Peyer's patch (tissue), 4 donors: ENCODE measurements at places on chromosomes 4 and X. TPM values are rescaled to one million over a fixed set of nuclear protein-coding genes. Genes with fewer than 3 reads are reported as not detected.
A peak's percentile ranks its signal among the peaks of the same experiment; 100 is the strongest.

DNA sequence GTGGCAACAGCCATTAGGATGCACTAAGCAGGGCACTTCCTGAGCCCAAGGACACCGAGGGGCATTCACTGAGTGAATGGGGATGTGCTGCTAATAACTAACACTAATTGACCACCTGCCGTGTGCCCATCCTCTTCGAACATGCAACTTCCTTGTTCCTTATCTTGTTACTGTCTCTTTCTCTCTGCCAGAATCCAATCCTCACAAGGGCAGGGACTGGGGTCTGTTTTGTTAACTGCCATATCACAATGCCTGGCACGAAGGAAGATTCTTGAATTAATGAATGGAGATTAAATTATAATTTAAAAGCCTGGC is 1.3 kb downstream of the ERAS start:
- H3K27me3 ChIP-seq, result no peaks in the 10 kb centered on the region
- H3K36me3 ChIP-seq, result no peaks in the 10 kb centered on the region
- DNase-seq, result no peak
- H3K4me3 ChIP-seq, result no peak overlapping the region

GRCh38 chr4:84622959-84623358 is 40.0 kb downstream of the CDS1 start:
- no peaks in the 10 kb centered on the region for H3K4me1 ChIP-seq
- H3K4me3 ChIP-seq, result no peak overlapping the region
- H3K27me3 ChIP-seq, result no peaks in the 10 kb centered on the region
- DNase-seq, result no peak
- H3K27ac ChIP-seq, result no peak overlapping the region
- H3K36me3 ChIP-seq, result no peaks in the 10 kb centered on the region

Gene SPATA18
- total RNA-seq, result 4.6 TPM

Gene SPANXA2
- total RNA-seq, result not detected

DNA sequence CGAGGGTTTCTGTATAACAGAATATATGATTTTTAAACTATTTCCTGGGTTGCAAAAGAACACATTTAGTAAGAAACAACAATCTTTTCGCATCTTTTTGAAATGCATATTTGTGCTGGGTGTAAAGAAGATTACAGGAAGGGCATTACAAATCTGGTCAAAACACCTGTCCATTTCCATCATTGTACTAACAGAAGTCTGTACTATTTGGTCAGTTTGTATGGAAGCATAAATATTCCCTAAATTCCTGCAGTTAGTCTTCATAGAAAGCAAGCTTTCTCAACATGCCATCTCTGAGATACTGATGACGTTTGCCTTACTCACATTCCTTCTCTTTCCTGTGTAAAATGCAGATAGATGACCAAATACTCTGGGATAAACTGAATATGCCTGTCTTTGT is 203.3 kb downstream of the NWD2 start:
- H3K27ac ChIP-seq, result no peak overlapping the region
- H3K4me3 ChIP-seq, result no peak overlapping the region
- DNase-seq, result no peak
- H3K36me3 ChIP-seq, result no peaks in the 10 kb centered on the region
- H3K4me1 ChIP-seq, result no peaks in the 10 kb centered on the region

GRCh38 chr4:172018358-172018757 is 205.2 kb downstream of the GALNTL6 start:
- H3K36me3 ChIP-seq, result no peaks in the 10 kb centered on the region
- H3K27me3 ChIP-seq, result no peaks in the 10 kb centered on the region
- H3K4me1 ChIP-seq, result no peaks in the 10 kb centered on the region
- H3K27ac ChIP-seq, result no peak overlapping the region
- no peak for DNase-seq
- no peak overlapping the region for H3K4me3 ChIP-seq

Gene RTL9
- not detected for total RNA-seq

DNA sequence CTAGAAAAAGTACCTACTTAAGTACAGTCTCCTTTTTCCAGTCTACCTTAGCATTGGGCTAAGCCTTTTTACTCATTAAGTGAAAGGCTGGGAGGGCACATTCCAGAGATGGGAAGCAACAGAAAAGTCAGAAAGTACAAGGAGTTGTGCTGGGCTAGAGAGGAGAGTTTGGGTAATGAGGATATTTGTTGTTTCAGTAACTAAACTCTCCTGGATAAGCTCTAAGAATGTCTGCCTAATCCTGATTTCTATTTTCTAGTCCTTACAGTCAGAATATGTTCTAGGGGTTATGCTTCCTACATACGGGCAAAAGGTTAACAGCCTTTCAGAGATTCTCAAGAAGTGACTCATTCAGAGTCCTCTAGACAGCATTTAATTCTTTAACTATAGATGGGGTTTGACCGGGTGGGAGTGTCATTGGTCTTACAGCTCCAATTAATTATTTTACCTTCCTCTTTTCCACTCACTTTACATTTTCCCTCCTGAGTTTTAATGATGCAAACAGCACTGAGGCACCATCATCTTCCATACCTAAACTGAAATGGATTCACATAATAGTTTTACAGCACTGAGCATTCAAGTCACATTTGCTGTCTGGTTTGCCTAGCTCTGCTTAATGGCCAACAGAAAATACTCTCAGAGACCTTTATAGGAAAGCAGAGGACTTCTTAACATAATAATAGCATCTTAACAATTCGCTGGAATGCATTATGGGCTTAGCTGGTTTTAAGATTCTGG is 42.9 kb downstream of the USP26 start:
- no peaks in the 10 kb centered on the region for H3K4me1 ChIP-seq
- H3K36me3 ChIP-seq, result no peaks in the 10 kb centered on the region
- H3K27me3 ChIP-seq, result no peaks in the 10 kb centered on the region
- DNase-seq, result no peak
- no peak overlapping the region for H3K4me3 ChIP-seq

Gene AMMECR1
- total RNA-seq, result 7.9 TPM

DNA sequence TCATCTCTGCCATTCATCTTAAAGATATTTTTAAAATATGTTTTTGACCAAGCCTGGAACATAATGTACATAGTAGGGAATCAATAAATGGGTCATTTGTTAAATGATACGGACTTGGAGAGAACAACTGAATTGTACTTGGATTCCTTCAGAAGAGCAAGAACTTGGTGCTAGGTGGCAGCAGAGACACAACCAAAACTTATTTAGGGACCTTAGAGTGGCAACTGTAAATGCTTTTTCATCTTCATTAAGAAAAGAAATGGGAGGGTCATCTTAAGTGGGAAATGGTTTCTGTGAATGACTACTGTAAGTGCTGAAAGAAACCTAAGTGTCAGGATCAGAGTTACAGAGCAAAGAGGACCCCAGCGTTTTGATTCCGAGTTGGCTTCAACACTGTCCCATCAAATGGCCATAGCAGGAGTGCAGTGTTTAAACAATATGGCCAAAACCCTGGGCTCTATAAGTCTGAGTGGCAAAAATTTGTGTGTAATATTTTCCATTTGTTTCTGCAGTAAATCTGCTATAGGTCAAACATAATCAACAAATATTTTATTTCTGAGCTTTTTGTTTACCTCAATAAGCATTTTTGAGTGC is 213.6 kb downstream of the PALLD start:
- no peaks in the 10 kb centered on the region for H3K27me3 ChIP-seq
- DNase-seq, result peak; percentile 68
- no peaks in the 10 kb centered on the region for H3K36me3 ChIP-seq
- H3K4me3 ChIP-seq, result no peak overlapping the region
- H3K27ac ChIP-seq, result peak overlapping the region; percentile 48
- H3K4me1 ChIP-seq, result no peaks in the 10 kb centered on the region

Gene CYSLTR1
- 1.5 TPM for total RNA-seq

DNA sequence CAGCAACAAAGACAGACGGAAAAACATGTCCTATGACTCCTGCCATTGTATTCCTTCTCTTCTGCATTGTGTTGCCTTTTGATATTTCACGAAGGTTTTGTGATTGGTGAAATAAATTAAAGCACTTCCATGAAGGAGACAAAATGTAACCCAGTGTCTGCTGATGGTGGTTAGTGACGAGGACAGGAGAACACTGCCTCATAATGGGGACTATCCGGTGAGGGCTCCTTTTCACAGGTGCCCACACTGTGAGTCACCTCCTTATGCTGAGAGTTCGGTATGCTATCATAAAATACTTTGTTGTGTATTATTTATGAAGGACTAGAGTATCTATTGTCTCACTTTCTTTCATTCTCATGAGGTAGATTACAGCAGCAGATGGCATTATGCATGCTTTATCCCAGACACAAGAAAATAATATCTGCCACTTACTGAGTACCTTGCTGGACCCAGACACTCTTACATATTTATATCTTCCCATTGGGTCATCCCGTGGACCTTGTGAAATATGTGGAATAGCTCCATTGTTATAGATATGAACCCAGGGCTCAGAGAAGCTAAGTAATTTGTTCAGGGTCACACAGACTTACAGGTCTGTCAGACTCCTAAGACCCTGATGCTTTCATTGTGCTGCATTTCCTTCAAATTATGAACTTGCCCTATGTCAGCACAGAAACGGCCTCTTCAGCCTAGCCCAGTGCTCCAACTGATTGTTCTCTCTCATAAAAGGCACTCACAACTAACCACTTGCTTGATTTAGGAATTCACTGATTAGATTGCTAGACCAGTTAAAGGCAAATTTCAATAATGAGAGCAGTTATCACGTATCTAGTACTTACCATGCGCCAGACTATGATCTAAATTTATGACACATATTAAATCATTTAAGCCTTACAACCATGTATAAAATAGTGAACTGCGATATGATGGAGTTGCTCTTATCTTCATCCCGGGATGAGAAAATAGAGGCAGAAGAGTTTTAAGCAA is 31.2 kb downstream of the PLS3 start:
- no peaks in the 10 kb centered on the region for H3K4me1 ChIP-seq
- no peak for DNase-seq
- no peaks in the 10 kb centered on the region for H3K27me3 ChIP-seq
- no peaks in the 10 kb centered on the region for H3K36me3 ChIP-seq
- no peak overlapping the region for H3K4me3 ChIP-seq

DNA sequence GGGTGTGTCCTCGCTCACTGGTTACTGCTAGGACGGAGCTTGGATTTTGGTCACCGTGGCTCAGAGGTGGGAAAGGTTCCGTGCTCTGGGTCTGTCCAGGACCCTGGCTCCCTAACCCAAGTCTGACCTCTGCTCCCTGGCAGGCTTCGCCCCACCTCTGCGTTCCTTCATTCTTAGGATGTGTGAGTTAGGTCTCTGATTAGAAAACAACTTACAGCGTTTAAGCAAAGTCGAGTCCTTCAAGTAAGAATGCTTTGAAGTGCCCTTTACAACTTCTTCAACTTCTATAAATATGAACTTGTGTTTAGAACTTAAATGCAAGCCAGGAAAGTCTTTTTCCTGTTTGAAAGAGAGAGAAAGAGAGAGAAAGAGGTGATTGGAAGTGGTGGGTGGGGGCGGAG is 891 bp downstream of the TLR2 start:
- DNase-seq, result no peak
- H3K27ac ChIP-seq, result no peak overlapping the region
- H3K27me3 ChIP-seq, result no peaks in the 10 kb centered on the region
- no peaks in the 10 kb centered on the region for H3K36me3 ChIP-seq
- H3K4me3 ChIP-seq, result peak overlapping the region; percentile 63

DNA sequence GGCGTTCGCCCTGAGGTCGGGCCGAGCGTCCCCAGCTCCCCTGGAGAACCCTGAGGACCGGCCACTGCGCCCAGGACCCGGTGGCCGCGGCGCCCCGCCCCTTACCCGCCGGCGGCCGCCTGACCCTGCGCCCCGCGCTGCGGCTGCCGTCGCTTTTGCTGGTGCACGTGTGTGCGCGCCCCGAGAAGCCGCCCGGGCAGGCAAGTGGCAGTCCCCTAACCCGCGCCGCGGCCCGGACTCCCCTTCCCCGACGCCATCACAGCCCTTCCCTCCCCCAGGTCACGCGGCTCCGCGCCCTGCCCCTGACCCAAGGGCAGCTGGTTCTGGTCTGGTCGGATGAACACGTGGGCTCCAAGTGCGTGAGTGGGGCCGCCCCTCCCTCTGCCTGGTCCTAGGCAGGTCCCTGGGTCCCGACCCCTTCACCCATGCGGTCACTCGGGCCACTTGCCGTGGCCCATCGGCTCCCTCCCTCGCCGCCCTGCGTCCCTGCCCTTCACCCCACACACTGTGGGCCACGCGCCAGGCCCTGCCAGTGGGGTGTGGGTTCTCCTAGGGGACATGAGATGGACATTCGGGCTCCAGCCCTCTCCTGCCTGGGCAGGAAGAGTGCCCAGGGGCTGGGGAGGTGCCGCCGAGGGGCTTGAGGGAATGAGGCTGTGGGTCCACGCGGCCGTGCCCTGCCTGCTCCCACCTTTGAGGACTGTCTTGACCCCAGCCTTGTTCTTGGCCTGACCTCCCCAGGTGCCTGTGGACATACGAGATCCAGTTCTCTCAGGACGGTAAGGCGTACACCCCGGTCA is 8.0 kb upstream of the FGFRL1 start:
- H3K4me3 ChIP-seq, result no peak overlapping the region
- DNase-seq, result no peak
- no peaks in the 10 kb centered on the region for H3K36me3 ChIP-seq
- no peak overlapping the region for H3K27ac ChIP-seq

- no peaks in the 10 kb centered on the region for H3K27me3 ChIP-seq
- no peak overlapping the region for H3K4me3 ChIP-seq
- DNase-seq, result no peak
- no peaks in the 10 kb centered on the region for H3K4me1 ChIP-seq
Measured at GRCh38 chrX:24956828-24957227, 58.9 kb downstream of the ARX start.

DNA sequence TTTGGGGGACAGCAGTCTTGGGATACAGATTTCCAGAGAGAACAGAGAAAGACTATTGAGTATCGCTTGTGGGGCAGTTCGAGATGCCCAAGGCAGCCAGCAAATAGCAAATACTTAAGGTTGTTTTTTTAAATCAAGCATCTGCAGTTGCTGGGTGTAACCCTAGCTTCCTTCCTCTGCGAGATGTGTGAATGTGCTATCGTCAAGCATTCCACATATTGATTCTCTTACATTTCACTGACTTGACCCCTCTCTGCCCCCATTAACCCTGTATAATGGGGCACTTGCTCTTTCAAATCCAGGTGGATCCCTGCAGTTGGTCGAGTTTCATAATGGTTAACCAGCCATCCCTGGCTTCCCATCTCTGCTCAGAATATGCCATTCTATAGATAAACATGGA is 23.5 kb downstream of the KCNE5 start:
- no peaks in the 10 kb centered on the region for H3K27me3 ChIP-seq
- no peaks in the 10 kb centered on the region for H3K4me1 ChIP-seq
- no peak for DNase-seq

DNA sequence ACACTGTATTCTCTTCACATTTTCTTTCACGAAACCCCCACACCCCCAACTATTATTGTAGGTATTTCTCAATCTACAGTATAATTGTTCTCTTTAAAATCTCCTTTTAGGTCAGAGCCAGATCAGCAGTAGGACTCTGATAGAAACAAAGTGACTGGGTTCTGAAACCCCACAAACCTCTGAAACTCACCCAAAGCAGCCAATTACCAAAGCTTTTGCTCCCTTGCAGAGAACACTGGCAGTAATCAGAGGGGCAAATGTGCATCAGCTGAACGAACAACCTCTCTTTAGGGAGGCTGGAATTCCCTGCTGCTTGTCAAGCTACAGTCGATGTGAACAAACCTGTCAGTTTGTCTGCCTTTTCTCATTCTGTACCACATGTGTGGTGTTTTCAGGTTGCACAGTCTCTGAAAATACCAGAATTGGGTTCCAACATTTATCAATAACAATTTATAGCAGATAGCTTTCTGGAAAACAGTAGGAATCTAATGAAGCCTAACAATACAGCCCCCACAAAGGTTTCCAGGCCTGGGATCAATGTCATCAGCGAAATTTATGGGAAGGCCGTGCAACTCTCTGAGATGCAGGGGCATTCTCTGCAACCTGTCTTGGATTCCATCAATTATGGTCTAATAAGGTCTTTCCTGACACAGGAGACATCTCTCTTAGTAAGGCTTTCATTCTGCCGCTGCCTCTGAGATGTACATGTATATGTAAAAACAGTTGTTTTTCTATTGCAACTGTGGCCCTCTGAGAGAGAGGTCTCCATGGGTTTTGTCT is 395.9 kb downstream of the GPAT3 start:
- H3K4me1 ChIP-seq, result no peaks in the 10 kb centered on the region
- no peak for DNase-seq
- no peaks in the 10 kb centered on the region for H3K27me3 ChIP-seq
- H3K36me3 ChIP-seq, result no peaks in the 10 kb centered on the region

Gene PLS3
- total RNA-seq, result 12.6 TPM
